Stimulated activated CD8-positive, alpha-beta memory T cell treated with anti-CD3 and anti-CD28 coated beads, Interleukin-7, amount 100 ng/mL, for 1 hour (primary cell): ENCODE measurements at places on chromosomes 5 and 9.

DNA sequence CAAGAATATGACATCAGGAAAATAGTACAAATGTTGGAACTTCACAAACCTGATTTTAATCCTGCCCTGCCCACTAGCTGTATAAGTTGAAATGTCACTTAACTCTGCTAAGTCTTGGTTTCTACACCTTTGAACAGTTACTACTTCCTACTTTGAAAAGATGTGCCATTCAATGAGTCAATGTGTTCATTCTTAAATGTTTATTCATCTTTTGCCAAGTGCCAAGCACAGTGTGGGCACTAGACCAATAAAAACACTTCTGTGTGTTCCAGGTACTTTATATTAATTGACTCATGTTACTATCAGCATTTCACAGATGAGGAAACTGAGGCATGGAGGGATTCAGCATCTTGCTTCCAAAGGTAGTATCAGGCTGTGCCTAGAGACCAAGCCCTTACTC is 12.8 kb downstream of the PDCL start:
- DNase-seq, result no peak

DNA sequence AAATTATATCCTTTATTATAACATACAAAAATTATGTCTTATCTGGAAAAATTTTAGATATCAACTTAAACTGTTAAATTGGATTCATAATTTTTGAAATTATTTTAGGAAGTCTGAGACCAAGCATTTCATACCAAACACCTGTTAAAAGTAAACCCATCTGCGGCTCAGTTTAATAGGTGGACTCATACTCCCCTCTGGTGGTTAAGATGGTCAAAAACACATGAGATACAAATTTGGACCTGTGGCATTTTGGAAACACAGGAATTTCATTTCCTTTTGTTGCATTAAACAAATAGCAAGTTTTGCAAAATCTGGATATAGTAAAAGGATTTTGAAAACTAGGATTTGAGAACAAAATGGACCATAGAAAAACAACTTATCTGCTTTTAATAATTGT is 53.7 kb downstream of the RGMB start:
- DNase-seq, result no peak

- DNase-seq, result no peak
Measured at GRCh38 chr9:72907421-72907820, 45.4 kb downstream of the ALDH1A1 start.

- DNase-seq, result no peak
Measured at GRCh38 chr5:102421647-102422046, 77.2 kb downstream of the SLCO6A1 start.

- no peak for DNase-seq
Measured at GRCh38 chr5:117691081-117691870, 1116.7 kb upstream of the SEMA6A start.

GRCh38 chr5:7395432-7395946 is 449 bp upstream of the ADCY2 start:
- no peak for DNase-seq

DNA sequence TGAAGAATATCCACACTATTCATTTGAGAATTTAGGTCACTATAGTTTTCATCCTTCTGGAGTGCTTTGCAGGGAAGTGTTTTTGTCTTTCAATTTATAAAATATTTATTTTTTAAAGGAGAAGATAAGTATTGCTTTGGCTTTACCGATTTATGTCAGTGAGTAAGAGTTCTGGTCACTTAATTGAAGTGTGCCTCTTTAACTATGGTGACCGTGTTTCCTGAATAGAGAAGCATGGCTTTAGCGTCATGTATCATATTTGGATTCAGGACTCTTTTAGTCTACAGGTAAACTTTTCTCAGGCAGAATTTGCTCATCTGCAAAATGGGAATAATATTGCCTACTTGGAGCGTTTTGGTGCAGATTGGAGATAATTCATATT is 902 bp downstream of the BDP1 start:
- no peak for DNase-seq

GRCh38 chr5:3650320-3650719 is 54.7 kb downstream of the IRX1 start:
- no peak for DNase-seq

GRCh38 chr5:109102096-109102690 is 307.6 kb downstream of the PJA2 start:
- no peak for DNase-seq
